ENCODE measurements at places on chromosomes 16 and 17.
A peak's percentile ranks its signal among the peaks of the same experiment; 100 is the strongest.

- no peak for DNase-seq
Observed at GRCh38 chr16:22077700-22078313, 14.5 kb upstream of the VWA3A start.

- no peak for DNase-seq
Observed at GRCh38 chr17:36653374-36653773, 52.0 kb downstream of the MRM1 start.

GRCh38 chr16:80008857-80009256, 408.3 kb upstream of the MAF start:
- no peak for DNase-seq

GRCh38 chr17:13074026-13074425, 56.2 kb upstream of the ELAC2 start:
- no peak for DNase-seq

DNA sequence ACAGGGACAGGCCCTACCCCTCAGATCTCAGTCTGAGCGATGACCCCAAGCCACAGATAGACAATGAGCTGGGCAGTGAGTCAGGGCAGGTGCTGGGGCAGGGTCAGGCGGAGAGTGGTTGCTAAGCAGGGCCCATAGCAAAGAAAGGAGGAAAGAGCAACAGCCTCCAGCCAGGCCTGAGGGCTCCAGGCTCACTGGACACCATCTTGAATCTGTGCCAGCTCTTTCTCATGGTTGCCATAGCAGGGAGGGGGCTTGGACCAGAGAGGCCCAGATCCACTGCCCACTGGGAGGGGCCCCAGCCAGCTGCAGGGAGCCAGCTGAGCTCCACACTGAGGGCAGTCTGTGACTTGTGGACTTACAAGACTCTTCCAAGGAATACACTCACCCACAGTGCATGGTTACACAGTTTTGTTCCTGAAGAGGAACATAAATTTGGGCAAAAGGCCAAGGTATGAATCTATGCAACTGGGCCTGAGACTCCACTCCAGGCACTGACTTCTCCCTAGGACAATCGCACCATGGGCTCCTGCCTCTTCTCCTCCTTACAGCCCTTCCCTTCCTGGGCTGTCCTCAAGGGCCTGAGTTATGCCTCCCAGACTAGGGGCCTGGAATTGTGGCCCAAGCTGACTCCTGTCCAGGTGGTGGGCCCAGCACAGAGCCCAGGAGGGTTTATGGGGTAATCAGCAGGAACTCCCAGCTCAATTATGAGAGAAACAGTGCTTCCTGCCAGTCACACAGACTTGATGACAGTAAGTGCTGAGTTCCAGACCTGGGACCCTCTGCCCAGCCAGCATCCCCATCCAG, 59.9 kb downstream of the BEAN1 start:
- no peak for DNase-seq

- no peak for DNase-seq
Observed at GRCh38 chr16:2955779-2956578, 8.1 kb upstream of the KREMEN2 start.

DNA sequence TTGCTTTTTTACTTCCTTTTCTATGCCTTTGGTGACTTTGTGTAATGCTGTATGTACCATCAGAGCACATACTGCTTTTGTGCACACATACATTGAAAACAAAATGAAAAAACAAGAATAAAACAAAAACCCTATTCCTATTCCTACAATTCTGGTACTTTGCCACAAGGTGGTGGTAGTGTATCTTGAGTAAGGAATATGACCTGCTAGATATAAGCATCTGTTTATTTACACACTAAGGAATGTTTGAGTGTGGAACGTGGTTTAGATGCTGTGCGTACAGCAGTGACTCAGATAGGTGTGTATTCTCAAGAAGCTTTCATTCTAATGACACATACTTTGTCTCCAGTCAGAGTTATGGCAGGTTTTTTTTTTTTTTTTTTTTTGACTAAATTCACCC, 606.2 kb downstream of the WWOX start:
- DNase-seq: no peak

- DNase-seq: no peak
Observed at GRCh38 chr17:72706396-72706981, 386.0 kb downstream of the SLC39A11 start.

- no peak for DNase-seq
Observed at GRCh38 chr16:11534262-11534661, 52.5 kb downstream of the LITAF start.

DNA sequence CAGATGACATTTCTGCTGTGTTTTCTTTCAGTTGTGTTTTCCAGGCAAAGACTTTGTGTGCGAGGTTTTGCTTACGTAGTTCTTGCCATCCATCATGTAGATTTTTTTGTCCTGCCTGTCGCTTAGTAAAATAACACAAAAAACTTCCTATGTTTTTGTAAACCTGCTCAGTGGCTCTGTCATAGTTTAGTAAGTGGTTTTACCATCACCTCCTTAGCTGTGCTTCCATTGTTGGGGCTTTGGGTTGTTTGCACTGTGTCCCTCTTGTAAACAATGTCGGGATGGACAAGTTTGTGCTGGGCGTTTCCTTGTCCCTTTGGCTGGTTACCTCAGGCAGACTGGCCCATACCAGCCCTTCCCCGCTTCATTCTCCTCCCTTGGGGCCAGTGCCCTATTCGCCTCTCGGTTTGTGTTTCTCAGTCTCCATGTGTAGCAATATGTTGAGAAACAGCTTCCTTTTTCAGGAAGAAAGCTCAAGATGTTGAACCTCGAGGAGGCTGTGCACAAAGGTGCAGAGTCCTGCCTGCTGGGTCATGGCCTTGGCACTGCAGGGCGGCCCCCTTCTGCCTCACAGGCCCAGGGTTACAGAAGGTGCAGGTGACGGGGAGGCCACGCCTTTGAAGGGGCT, 74.6 kb downstream of the KSR1 start:
- no peak for DNase-seq

GRCh38 chr17:82034371-82035011, 3.0 kb downstream of the DCXR start:
- no peak for DNase-seq

DNA sequence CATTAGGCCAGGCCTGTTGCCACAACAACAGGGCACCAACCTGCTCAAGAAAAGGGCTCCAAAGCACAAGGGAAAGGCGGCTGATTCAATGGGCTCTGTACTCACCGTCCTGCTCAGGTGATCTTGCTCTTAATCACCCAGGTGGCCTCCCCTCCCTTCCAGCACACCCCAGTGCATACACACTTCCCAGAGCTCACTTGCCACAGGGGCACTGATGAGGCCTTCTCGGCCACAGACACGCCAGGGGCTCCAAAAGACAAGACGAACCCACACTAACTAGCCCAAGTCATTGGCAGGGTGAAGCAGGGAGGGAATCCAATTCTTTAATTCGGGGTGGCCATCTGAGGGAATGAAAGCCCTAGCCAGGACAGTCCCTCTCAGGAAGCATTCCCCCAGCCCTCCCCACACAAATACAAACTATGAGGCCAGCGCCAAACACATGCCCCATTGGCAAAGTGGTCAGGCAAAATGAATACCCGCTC, 1.4 kb downstream of the MYO18A start:
- DNase-seq: no peak

DNA sequence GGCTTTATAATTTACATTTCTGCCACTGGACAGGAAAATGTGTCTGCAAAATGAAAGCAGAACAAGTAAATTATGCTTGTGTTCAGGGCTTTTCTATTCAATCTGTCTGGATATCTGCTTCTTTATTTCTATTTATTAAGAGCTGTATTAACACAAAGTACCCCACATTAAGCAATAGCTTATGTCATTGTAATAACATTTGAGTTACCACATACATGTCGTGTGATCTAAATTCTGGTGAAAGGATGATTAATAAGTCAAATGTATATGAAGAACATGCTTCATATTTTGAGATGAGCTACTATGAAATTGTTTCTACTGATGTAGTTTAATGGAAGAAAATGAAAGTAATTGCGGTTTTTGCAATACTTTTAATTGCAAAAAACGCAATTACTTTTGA, 238.2 kb downstream of the KCNJ2 start:
- no peak for DNase-seq

- DNase-seq: no peak
Observed at GRCh38 chr17:5241861-5242671, 7.4 kb upstream of the SCIMP start.

DNA sequence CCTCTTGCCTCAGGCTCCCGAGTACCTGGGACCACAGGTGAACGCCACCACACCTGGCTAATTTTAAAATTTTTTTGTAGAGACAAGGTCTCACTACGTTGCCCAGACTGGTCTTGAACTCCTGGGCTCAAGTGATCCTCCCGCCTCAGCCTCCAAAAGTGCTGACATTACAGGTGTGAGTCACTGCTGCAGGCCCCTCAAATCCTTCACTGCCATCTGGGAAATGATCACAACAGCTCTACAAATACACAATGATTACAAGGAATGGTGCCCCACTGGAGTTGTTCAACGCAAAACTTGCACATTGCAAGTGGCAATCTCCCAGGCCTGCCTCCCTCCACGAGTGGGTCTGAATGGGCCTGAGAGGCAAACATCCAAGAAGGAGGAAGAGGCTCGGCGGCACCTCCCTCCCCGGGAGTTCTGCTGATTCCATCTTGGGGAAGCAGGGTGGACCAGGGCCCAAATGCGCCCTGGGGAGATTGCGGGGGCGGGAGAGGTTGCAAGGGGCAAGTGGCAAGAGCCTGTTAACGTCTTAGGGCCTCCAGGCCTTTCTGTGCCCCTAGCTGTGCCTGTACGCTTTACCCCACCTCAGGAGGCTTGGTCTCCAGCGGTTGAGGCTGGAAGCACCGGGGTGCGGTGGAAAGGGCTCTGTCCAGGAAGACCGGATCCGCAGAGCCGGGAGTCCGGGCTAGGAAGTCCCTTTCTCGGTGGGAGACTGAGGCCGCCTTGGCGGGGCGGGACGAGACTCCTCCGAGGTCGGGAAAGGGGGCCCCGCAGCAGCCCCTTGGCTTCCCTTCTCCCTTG, 656 bp upstream of the IGFBP4 start:
- DNase-seq: no peak

- no peak for DNase-seq
Observed at GRCh38 chr16:1790611-1791255, 2.8 kb downstream of the IGFALS start.

GRCh38 chr17:39705786-39706348, 6.0 kb downstream of the ERBB2 start:
- no peak for DNase-seq

- no peak for DNase-seq
Observed at GRCh38 chr17:76535788-76536510, 1.6 kb downstream of the CYGB start.

- no peak for DNase-seq
Observed at GRCh38 chr17:50458701-50459676, 9.7 kb downstream of the CHAD start.

DNA sequence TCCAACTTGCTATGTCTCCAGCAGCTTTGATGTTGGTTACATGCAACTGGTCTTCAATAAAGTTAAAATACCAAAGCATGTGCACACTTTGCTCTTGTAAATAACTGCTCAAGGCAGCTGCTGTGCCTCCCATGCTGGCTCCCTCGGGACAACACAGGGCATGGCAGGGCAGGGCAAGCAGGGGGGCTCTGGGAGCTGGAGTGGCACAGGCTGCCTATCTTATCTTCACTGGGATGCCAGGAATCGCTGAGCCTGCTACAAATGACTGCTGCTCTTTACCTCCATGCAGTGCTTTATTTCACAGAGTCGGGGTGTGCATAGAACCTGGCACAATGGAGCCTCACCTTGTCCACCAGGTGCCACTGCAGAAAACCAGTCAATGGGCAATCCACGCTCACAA, 21.8 kb downstream of the PEMT start:
- DNase-seq: no peak

DNA sequence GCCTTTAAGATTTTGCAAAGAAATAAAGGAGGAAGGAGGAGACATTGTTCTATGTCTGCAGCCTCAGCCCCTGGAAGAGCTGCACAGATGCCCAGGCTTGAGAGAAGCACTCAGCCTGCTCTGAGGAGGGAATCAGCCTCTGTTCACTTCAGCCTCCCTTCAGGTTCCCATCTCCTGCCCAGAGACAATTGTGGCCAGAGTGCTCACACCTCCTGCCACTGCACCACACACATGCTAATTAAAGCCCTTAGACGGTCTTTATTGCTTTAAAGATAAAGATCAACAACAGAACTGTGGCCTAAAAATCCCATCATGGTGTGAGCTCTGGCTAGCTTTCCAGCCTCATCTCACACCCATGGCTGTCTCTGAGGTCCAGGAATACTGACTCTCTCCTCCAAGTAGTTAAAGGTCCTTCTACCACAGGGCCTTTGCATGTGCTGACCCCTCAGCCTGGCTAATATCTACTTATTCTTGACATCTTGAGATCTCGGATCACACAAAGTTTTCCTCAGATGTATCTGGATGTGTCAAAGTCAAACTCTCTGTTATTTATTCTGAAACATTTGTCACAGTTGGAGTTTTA, 33.8 kb downstream of the CHD9NB start:
- no peak for DNase-seq

DNA sequence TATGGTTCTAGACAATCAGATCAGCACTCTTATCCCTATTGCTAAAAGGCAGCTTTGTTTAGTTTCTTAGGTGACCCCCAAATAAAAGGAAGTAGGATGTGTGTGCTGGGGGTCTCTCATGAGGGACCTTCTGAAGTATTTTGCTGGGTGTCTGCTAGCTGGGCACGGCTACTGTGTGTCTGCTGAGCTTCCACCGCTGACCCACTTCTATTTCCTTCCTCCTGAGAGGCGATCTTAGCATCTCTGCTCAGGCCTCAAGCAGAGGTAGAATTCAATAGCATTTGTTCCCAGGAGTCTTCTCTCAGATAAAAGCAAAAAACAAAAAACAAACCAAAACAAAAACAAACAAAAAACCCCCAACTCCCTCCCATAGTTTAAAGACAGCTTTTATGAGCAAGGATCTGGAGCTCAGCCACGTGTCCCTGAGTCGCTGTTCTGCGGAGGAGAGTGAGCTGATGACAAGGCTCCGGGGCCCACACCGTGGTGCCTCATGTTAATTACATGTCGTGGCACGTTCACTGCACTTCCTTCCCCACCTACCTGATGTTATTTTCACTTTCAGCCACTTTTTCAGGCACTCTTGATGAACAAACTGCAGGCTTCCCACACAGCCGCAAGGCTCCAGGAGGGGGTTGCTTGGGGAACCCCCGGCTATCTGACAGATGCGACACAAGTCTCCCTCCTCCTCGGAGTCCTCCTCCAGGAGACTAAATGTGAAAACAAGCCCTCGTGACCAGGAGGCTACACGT, 83.5 kb downstream of the MARCHF10 start:
- no peak for DNase-seq

GRCh38 chr16:14634389-14634725, 1.6 kb downstream of the BFAR start:
- no peak for DNase-seq

- no peak for DNase-seq
Observed at GRCh38 chr17:65013613-65014391, 42.7 kb downstream of the GNA13 start.

- no peak for DNase-seq
Observed at GRCh38 chr16:83200005-83200779, 573.4 kb downstream of the CDH13 start.

GRCh38 chr16:53664724-53665345, 38.8 kb downstream of the RPGRIP1L start:
- no peak for DNase-seq

- DNase-seq: peak; percentile 26
Observed at GRCh38 chr17:68172461-68172954, 75.3 kb upstream of the AMZ2 start.

- DNase-seq: no peak
Observed at GRCh38 chr16:80150978-80151721, 389.6 kb upstream of the DYNLRB2 start.

All from NCI-H187 (cell line).